ENCODE measurements at places on chromosomes 1 and 21. TPM values are rescaled to one million over a fixed set of nuclear protein-coding genes. Genes with fewer than 3 reads are reported as not detected.

KCNN3 gene
- 0.36 TPM for total RNA-seq

CHI3L1 gene
- total RNA-seq: 12.8 TPM

DMRTB1 gene
- not detected for total RNA-seq

BEST4 gene
- 0.72 TPM for total RNA-seq

C1orf94 gene
- total RNA-seq: not detected

SMCP gene
- not detected for total RNA-seq

DCDC2B gene
- not detected for total RNA-seq

THAP3 gene
- total RNA-seq: 13.0 TPM

ERRFI1 gene
- 163 TPM for total RNA-seq

FMO5 gene
- 43.9 TPM for total RNA-seq

AMY1C gene
- total RNA-seq: not detected
